ENCODE measurements at places on chromosomes 11 and 22.

DNA sequence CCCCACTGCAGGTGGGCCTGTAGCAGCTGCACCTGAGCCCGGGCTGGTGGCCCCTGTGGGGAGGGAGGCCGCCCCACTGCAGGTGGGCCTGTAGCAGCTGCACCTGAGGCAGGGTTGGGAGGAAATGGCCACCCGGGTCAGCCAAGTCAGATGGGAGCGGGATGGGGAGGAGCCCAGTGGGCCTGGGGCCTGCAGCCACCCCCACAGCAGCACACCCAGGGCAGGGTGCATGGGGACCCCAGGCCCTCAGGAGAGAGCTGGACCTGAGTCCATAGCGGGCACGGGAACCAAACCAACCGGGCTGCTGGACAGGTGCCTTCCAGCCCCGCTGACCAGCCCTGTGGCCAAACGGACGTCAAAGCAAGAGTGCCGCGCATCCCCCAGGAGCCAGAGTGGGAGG lies 61.7 kb downstream of the BRD1 start:
- no peak for DNase-seq

- DNase-seq: no peak
Observed at GRCh38 chr11:73383249-73384124, 7.3 kb downstream of the RELT start.

- peak; percentile 84 for DNase-seq
Observed at GRCh38 chr22:50507421-50507990, at the start of gene LMF2. Gene LMF2, minus strand, starts transcription at chr22:50507702. Its CDS starts 27 bp downstream, at chr22:50507675.

DNA sequence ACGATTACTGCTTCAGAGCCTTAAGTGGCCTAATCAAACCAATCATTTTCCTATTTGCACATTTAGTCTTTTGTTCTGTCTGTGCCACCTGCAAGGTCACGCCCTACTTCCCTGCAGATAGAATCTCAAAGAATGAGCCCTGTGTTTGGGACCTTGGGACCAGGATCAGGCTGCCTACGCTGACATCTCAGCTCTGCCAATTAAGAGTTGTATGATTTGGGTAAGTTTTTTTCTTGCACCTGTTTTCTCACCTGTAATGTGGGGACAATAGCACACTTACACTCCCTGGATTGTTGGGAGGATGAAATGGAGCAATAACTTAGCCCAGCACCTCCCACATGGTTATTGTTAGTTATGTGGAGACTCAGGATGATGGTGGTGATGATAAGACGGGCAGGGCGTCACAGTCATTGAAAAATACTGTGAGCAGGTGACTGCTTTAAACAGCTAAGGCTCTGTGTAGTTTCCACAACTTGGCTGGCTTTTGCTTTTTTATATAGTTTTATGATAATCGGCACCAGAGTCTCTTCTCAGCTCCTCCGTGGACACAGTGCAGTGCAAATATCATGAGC lies 155.0 kb downstream of the ADAMTS15 start:
- DNase-seq: no peak

- DNase-seq: no peak
Observed at GRCh38 chr11:9377036-9377435, 7.4 kb upstream of the IPO7 start.

DNA sequence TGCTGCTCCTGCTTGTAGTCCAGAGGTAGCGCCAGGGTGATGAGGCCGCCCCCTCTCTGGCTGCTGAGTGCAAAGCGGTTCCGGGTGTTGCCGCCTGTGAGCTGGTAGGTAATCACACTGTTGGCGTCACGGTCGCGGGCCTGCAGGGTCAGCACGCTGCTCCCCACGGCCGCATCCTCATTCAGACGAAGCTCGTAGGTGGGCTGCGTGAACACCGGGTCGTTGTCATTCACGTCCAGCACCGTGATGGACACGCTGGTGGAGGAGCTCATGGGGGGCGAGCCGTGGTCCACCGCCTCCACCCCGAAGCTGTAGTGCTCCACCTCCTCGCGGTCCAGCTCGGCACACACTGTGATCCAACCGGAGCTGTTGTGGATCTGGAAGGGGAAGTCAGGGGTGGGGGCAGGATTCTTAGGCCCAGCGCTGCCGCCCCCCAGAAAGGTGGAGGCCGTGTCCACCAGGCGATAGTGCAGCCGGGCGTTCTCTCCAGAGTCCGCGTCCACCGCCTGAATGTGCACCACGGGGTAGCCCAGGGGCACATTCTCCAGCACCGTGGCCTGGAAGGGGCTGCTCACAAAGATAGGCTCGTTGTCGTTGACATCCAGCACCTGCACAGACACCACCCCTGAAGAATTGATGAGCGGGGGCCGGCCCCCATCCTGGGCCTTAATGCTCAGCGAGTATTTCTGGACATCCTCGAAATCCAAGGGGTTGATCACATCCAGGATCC lies 2.4 kb downstream of the CELSR1 start:
- no peak for DNase-seq

- DNase-seq: peak; percentile 47
Observed at GRCh38 chr11:63599211-63600122, 14.8 kb downstream of the PLAAT3 start.

- no peak for DNase-seq
Observed at GRCh38 chr22:36916034-36916433, 2.6 kb downstream of the CSF2RB start.

DNA sequence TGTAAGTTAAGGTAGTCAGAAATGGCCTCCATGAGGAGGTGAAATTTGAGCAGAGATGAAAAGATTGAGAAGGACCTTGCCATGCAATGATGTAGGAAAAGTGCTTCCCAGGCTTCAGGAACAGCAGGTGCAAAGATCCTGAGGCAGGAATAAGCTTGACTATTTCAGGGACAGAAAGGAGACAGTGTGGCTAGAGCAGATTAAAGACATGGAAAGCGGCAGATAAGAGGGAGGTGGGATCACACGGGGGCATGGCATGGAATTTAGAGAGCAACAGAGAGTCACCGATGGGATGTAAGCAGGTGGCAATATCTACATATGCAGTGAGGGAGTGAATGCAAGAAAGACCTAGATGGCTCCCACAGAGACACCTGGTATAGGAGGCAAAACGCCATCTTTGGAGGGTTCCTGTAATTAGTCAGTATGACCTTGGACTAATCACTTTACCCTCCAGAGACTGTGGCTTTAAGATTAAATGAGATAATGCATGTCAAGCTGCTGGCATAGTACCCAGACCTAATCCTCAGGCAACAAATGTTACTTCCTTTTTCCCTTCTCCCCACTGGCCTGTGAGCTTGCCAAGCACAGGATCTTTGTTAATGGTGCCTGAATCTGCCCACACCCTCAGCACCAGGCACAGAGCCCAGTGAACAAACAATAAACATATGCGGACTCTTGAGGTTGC lies 24.6 kb upstream of the ACER3 start:
- DNase-seq: no peak

GRCh38 chr11:86292912-86293616 lies 9.0 kb upstream of the HIKESHI start:
- DNase-seq: no peak

- no peak for DNase-seq
Observed at GRCh38 chr11:57167125-57167846, 14.5 kb upstream of the LRRC55 start.

DNA sequence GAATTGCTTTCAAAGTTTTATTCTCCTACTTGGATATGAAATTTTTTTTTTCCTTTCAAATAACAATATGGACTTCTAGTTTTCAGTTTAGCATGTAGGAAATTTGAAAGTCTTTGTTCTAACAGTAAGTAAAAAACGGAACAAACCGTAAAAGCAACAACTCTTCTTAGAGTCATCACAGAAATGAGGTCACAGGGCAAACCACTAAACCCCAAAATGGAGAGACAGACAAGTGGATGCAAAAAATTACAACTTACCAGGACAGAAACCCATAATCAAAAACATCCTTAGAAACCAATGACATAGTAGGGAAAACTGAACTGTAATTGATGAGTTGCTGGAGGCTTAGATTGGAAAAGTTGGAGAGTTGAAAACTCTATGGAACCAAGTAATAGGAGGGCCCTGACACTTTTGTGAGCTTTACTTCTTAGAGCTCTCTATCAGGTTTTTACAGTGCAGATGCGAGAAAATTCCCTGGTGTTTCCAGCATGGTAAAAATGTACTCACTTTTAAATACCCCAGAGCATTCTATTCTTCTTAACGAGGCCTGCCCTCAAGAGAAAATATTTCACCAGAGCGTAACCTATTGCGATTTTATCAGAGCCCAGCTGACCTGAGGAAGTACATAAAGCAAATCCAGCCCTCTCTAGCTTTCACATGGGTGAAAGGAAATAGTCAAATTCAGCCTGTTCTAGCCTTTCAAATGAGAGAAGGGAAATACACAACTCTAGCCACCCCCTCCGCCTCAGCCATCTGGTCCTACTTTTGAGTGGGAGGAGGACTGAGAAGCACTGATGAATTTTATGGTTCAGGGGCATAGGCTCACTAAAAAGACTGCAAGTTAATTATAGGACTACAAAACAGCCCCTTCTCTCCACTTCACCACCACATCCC lies 39.1 kb downstream of the CASP12 start:
- DNase-seq: no peak

GRCh38 chr22:40123387-40123786 lies 54.3 kb upstream of the TNRC6B start:
- no peak for DNase-seq

GRCh38 chr11:80993536-80993935 lies 1552.7 kb upstream of the TENM4 start:
- DNase-seq: no peak

DNA sequence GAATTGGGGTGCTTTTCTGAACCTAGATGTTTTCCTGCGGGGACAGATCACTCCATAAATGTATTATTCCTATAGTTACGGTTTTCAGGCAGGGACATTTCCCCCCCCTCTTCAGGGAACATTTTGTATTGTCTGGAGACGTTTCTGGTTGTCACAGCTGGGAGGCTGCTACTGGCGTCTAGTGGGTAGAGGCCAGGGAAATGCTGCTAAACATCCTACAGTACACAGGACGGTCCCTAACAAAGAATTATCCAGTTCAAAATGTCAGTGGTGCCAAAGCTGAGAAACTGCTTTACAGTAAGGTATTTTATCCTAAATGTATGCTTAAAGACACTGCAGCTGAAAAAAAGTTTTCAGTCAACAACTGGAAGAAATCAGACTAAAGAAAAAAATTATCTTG lies 19.4 kb downstream of the PIWIL4 start:
- DNase-seq: no peak

- DNase-seq: peak; percentile 36
Observed at GRCh38 chr11:36540998-36541397, 26.8 kb upstream of the RAG1 start.

DNA sequence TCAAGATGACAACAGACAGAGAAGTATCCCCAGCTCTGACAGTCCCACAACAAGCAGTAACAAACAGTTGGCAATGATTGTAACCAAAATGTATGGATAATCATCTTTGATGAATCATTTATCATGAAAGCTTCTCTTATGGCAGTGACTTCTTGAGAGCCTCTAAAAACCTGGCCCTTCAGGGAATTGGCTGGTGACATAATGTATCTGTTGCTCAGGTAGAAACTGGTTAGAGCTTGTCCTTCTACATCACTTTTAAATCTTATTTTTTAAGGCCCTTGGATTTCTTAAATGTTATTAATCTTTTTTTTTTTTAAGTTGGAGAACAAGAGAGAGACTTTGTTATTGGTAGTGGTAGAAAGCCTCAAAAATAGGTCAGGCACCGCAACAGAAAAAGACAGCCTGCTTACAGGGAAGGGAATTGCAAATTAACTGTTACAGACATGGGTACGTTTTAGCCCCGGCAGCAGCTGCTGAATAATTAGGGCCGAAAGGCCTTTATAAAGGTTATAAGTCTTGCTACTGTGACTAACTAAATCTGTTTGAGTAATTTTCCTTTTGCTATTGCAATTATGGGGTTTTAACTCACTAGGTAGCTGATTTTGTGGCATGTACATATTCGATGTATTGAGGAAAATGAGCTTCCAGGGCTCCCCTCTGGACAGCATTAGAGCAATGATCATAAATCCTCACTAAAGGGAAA lies 207.7 kb upstream of the LRRC4C start:
- no peak for DNase-seq

GRCh38 chr11:123305601-123306375 lies 110.7 kb upstream of the CLMP start:
- no peak for DNase-seq

GRCh38 chr11:46271875-46272815 lies 5.3 kb upstream of the CREB3L1 start:
- no peak for DNase-seq

DNA sequence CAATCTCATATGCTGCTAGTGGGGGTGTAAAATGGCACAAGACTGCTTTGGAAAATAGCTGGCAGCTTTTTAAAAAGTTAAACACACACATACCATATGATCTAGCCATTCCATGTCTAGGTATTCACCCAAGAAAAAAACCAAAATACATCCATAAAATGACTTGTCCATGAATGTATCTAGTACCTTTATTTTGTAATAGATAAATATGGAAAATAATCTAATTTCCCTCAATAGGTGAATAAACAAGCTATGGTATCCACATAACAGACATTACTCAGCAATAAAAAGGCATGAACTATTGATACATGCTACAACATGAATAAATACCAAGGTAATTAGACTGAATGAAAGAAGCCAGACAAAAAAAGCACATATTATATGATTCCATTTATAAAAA lies 22.9 kb downstream of the RNF141 start:
- DNase-seq: no peak

GRCh38 chr11:66157182-66157864 lies 87.3 kb downstream of the PACS1 start:
- peak; percentile 12 for DNase-seq

DNA sequence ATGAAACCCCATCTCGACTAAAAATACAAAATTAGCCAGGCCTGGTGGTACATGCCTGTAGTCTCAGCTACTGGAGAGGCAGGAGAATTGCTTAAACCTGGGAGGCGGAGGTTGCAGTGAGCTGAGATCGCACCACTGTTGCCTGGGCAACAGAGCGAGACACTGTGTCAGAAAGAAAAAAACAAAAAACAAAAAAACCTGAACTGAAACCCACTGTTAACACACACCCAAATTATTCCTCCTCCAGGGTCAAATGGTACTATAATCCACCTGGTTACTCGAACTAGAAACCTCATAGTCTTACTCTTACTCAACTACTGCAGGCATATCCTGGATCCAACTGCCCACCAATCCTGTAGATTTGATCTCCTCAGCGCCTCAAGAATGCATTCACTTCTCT lies 35.5 kb downstream of the USP28 start:
- no peak for DNase-seq

DNA sequence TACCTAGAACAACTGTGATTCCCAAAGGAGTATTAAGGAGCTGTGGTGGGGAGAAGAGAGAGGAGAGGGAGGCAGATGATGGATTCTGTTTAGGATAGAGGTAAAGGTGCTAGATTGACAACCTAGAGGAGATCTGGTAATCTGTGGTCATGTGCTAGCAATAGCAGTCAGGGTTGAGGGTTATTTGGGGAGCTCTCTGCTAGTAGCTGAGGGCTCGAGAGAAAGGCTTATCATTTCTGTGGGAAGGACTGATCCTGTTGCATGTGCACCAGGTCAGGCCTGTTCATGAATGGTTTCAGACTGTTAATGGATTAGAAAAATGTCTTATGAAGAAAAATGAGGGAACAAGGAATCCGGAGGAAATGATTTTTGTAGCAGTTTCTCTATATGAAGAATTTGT lies 63.2 kb downstream of the MTMR3 start:
- DNase-seq: no peak

DNA sequence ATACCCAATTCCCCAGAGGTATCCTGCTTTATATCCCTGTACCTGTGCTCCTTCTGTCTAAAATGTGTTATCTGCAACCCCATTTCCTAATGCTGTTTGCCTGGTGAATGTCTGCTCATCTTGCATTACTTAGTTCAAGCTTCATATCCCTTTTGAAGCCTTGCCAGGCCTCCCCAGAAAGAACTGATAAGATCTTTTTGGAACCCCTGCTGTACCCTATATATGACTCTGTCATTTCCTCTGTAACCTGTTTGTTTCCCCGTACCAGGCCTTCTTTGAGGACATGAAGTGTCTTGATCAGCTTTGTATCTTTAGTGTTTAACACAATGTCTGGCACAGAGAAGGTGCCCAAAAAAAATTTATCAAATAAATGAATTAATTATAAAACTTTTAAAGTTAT lies 77.6 kb downstream of the LIF start:
- DNase-seq: no peak

All from RKO (cell line).